Thoracic aorta (tissue), 2 donors: ENCODE measurements at places on chromosomes 5 and 9. TPM values are rescaled to one million over a fixed set of nuclear protein-coding genes. Genes with fewer than 3 reads are reported as not detected.

The PCDHB9 gene
- 9.6 TPM for total RNA-seq

The ELAVL2 gene
- not detected for total RNA-seq

DNA sequence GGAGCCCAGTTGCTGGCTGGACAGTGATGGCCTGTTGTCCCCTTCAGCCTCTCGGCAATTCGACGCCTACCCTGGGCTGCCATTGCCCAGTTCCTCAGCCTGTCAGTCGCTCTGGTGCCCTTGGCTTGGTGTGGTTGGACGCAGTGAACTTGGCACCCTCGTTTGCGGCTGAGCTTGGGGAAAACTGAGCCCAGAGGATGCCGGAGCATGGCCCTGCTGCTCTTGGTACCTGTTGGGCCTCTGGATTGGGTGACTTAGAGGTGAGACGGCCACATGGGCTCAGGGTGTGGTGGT, 16.5 kb downstream of the WNK2 start:
- H3K4me3 ChIP-seq: no peak overlapping the region
- no peak overlapping the region for H3K27ac ChIP-seq
- H3K36me3 ChIP-seq: no peaks in the 10 kb centered on the region

The LCN9 gene
- not detected for total RNA-seq

DNA sequence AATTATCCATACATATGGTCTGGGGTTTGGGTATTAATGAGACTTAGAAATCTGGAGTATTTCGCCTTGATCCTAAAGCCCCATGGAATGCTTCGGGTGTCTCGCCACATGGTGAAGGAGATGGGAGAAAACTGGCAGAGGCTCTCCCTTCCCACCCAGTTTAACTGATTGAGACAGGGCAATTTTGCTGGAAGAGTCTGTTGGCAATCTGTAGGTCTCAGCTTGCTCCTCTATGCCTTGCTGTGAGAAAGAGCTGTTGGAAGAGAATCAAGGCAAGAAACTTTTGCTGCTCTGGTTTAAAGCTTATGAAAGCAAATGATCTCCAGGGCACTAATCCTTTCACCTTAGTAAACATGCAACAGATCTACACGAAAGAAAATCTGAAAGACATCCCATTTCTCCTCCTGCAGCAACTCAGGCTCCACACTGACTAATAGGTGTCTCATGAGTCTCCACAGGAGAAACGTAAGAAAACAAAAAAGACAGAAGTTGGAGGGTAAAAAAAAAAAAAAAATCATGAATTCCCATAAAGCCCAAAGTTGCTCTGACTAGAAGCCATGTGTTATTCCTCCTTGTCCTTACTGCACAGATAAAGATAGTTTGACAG, 369.9 kb downstream of the EFNA5 start:
- H3K27ac ChIP-seq: no peak overlapping the region
- H3K36me3 ChIP-seq: no peaks in the 10 kb centered on the region
- no peaks in the 10 kb centered on the region for H3K4me1 ChIP-seq
- no peak overlapping the region for H3K4me3 ChIP-seq

The C5orf47 gene
- total RNA-seq: 0.54 TPM

The TGFBI gene
- total RNA-seq: 158 TPM

DNA sequence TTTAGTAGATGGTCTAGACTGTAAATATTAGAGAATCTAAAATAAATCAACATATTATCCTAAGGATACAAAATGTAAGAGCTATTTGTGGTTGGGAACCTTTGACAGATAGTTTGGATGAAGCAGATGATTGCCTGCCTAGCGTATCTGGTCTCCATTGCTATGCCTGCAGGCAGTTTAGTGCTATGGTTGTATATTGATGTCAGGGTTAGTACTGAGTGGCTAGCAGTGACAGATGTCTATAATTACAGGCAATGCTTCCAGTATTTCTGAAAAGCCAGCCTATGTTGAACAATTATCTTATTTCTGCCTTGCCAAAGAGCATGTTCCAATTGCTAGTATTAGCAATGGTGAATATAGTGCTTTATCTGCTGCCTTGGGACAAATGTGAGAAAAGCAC, 151.3 kb upstream of the TLX3 start:
- H3K27ac ChIP-seq: no peak overlapping the region
- no peak overlapping the region for H3K4me3 ChIP-seq
- H3K4me1 ChIP-seq: no peaks in the 10 kb centered on the region
- H3K36me3 ChIP-seq: no peaks in the 10 kb centered on the region

GRCh38 chr5:30401479-30402058, 791.9 kb upstream of the CDH6 start:
- H3K4me1 ChIP-seq: no peaks in the 10 kb centered on the region
- DNase-seq: no peak
- no peak overlapping the region for H3K27ac ChIP-seq
- no peaks in the 10 kb centered on the region for H3K27me3 ChIP-seq
- H3K4me3 ChIP-seq: no peak overlapping the region
- H3K36me3 ChIP-seq: no peaks in the 10 kb centered on the region

DNA sequence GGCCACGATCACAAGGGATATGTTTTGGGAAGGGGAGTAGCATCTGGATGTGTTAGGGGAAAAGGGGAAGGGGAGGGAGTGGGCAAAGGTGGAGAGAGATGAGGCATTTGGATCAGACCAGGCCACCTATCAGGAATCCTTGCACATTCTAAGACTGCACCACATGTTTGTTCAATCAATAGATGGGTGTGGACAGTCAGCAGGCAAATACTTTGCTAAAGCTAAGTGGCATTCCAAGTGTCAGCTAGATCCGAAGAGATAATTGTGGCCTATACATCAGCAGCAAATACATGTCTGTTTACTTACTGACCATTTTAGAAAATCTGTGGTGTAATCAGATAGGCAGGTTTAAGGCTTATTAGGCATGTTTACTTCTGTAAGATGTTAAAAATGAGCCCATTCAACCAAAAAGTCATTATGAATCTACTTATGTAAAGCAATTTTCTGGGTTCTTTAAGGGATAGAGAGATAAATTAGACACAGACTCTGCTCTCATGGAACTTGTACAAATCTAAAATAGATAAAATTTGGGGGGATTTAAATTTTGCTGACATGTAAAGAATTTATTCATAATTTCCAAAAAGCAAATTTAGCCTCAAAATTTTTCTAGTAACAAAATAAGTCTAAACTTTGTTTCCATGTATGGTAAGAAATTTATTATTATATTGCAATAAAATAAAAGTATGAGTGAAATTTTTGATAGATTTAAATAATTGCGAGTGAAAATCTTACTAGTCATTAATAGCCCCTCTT, 107.3 kb downstream of the SNCAIP start:
- no peak overlapping the region for H3K27ac ChIP-seq
- H3K27me3 ChIP-seq: no peaks in the 10 kb centered on the region
- peaks cover 12% of the 10 kb centered on the region for H3K4me1 ChIP-seq
- no peak for DNase-seq
- H3K4me3 ChIP-seq: no peak overlapping the region

DNA sequence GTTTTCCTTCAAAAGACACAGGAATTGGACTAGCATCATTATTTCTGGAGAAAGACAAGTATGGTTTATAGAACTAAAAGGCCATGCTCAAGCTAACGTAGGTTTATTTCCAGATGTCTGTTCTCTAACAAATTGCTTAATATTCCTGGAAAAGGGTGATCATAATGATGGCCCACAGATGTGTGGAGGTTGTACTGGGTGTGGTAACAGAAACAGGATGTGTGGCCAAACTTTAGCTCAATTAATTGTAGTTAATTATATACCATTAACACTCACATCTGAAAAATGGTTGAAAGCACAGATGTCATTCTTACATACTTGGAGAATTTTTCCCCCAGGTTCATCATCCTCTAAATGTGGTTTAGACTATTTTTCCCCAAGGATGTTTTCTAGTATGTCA, 292.7 kb upstream of the RASA1 start:
- H3K27ac ChIP-seq: no peak overlapping the region
- no peaks in the 10 kb centered on the region for H3K4me1 ChIP-seq
- H3K36me3 ChIP-seq: no peaks in the 10 kb centered on the region
- H3K4me3 ChIP-seq: no peak overlapping the region
- no peaks in the 10 kb centered on the region for H3K27me3 ChIP-seq
- no peak for DNase-seq

The SH3GL2 gene
- total RNA-seq: not detected

- H3K36me3 ChIP-seq: no peaks in the 10 kb centered on the region
- no peaks in the 10 kb centered on the region for H3K27me3 ChIP-seq
- H3K4me3 ChIP-seq: no peak overlapping the region
- H3K4me1 ChIP-seq: no peaks in the 10 kb centered on the region
Observed at GRCh38 chr5:57577432-57578175, 95.0 kb upstream of the ACTBL2 start.

- no peaks in the 10 kb centered on the region for H3K4me1 ChIP-seq
- no peaks in the 10 kb centered on the region for H3K36me3 ChIP-seq
- no peak overlapping the region for H3K27ac ChIP-seq
- no peaks in the 10 kb centered on the region for H3K27me3 ChIP-seq
- H3K4me3 ChIP-seq: no peak overlapping the region
Observed at GRCh38 chr9:9961487-9961886, 651.3 kb downstream of the PTPRD start.

DNA sequence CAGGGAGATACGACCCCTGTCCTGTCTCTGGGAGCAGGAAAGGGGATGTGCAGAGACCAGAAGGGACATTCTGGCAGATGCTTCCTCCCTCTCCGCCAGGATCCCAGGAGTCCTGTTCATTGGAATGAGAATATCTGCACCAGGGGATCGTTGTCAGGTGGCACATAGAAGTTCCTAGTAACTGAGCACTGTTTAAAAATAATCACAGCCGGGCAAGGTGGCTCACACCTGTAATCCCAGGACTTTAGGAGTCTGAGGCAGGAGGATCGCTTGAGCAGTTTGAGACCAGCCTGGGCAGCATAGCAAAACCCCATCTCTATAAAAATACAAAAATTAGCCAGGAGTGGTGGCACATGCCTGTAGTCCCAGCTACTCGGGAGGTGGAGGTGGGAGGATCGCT, 12.3 kb downstream of the SARDH start:
- H3K27me3 ChIP-seq: no peaks in the 10 kb centered on the region
- no peaks in the 10 kb centered on the region for H3K36me3 ChIP-seq

- peaks cover 4% of the 10 kb centered on the region for H3K4me1 ChIP-seq
- H3K36me3 ChIP-seq: no peaks in the 10 kb centered on the region
- DNase-seq: no peak
- H3K27ac ChIP-seq: no peak overlapping the region
- H3K4me3 ChIP-seq: no peak overlapping the region
- H3K27me3 ChIP-seq: peaks cover 19% of the 10 kb centered on the region
Observed at GRCh38 chr5:2753452-2754420, 2.3 kb upstream of the IRX2 start.

DNA sequence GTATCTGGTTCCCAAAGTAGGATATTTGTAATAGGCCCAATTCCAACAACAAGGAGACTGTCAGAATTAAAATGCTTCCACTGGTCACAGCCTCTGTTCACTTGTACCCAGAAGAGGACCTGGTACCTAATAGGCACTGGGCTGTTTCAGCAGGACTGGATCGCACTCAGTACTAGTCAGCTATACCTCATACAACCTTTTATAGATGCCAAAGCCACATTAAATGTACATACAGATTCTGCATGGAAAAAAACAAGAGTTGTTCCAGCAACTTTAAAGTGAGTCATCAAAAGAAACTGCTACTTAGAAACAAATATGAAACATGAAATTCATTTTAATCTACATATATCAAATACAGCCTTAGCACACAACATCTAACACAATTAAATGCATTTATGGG, 87.5 kb downstream of the GPR21 start:
- H3K36me3 ChIP-seq: no peaks in the 10 kb centered on the region
- H3K4me3 ChIP-seq: no peak overlapping the region
- H3K27me3 ChIP-seq: no peaks in the 10 kb centered on the region
- no peak overlapping the region for H3K27ac ChIP-seq
- no peak for DNase-seq

GRCh38 chr9:14868772-14869583, 41.2 kb downstream of the FREM1 start:
- H3K27ac ChIP-seq: no peak overlapping the region
- DNase-seq: no peak
- H3K4me1 ChIP-seq: peaks cover 10% of the 10 kb centered on the region
- H3K27me3 ChIP-seq: no peaks in the 10 kb centered on the region

The STK32A gene
- 8.0 TPM for total RNA-seq

GRCh38 chr9:92728831-92729734, 35.5 kb downstream of the BICD2 start:
- H3K27ac ChIP-seq: no peak overlapping the region
- peaks cover 13% of the 10 kb centered on the region for H3K36me3 ChIP-seq
- DNase-seq: no peak
- no peak overlapping the region for H3K4me3 ChIP-seq
- no peaks in the 10 kb centered on the region for H3K4me1 ChIP-seq

DNA sequence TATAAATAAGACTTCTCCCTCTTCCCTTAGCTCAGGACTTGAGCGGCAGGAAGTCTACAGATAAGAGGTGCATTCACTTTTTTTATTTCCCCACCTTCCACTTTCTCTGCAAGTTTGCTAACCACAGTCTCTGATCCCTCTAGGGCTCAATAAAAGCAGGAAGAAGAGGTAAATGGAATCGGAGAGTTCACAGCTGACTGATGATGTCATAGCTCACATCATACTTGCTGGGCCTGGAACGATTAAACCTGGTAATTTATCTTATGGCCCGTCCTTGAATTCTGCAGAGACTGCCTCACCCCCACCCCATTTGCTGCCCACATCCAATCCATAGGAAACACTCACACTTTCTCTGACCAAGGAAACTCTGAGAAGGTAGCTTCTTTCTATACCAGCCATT, 62.9 kb downstream of the DRD1 start:
- peaks cover 6% of the 10 kb centered on the region for H3K4me1 ChIP-seq
- no peak overlapping the region for H3K27ac ChIP-seq
- H3K4me3 ChIP-seq: no peak overlapping the region
- H3K36me3 ChIP-seq: no peaks in the 10 kb centered on the region
- no peak for DNase-seq

The SLCO6A1 gene
- not detected for total RNA-seq

The PKD2L2 gene
- not detected for total RNA-seq

DNA sequence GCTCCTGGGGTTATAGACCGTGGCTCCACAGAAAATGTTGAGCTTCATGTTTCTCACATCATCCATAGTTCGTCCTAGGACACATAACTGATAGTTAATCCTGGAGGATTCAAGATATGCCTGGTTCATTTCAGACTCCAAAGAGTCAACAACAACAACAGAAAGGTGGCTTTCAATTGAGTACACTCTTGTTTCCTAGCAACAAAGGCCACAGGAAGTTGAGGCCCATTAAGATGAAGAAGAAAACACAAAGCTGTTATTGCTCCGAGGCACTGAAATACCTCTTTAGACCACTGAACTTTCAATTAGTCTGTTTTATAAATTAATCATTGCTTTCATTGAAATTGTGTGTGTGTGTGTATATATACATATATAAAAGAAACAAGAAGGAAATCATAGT, 154.5 kb downstream of the YIPF5 start:
- H3K27me3 ChIP-seq: no peaks in the 10 kb centered on the region
- DNase-seq: no peak
- H3K27ac ChIP-seq: no peak overlapping the region
- H3K4me3 ChIP-seq: no peak overlapping the region
- no peaks in the 10 kb centered on the region for H3K36me3 ChIP-seq

GRCh38 chr9:87694236-87694755, 31.6 kb upstream of the CTSL start:
- H3K4me3 ChIP-seq: no peak overlapping the region
- H3K27me3 ChIP-seq: no peaks in the 10 kb centered on the region
- H3K4me1 ChIP-seq: no peaks in the 10 kb centered on the region
- H3K36me3 ChIP-seq: no peaks in the 10 kb centered on the region
- no peak for DNase-seq
